ENCODE measurements at places on chromosomes 12 and 14.

DNA sequence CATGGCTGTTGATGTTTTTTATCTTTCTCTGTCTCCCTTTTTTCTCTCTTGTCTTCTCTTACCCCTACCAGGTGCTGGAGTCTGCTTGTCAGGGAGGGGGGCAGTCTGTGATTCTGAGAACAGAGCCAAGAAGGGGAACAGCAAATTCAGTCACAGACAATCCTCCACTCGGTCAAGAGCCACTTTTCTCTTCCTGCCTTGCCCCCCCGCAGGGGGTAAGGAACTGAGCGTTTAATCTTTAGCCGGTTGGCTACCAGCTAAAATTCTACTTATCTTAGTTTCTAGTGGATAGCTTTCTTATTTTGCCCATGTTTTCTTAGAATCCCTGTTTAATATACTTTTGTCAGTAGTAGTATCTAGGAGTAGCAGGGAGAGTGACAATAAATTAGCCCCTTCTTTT, 1.9 kb downstream of the RIMKLB start:
- no peak for DNase-seq

DNA sequence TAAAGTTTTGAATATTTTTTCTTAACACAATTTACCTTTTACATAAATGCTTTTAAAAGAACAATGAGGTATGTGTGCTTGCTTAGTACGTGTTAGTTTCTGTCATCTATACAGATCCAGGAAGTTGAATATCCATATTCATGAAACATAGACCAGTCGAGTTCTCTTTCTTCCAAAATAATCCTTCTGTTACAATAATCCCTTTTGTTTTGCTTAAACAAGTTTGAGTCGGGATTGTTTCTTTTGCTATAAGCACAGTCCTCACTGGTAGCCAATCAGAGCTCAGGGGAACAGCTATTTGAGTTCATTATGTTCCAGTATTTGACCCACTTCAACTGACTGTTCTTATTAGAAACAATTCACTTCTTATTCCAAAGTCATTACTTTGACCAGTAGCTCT, 214.7 kb upstream of the FLRT2 start:
- no peak for DNase-seq

DNA sequence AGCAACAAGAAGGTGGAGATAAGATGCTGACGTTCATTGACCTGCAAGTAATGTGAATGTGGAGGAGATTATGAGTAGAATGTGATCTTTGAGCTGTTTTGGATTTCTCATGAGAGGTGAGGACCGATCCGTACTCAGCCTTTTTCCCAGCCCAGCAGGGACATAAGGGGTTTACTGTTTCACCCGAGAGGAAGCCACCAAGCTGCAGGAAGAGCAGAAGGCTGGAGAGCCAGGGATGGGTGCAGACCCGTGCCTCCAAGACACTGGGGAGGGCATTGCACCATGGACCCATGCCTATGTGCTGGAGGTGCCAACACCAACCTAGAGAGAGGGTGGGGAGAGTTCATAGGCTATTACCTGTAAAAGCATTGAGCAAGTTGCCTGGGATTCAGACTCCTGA, 206.0 kb upstream of the DIO3 start:
- DNase-seq: no peak

DNA sequence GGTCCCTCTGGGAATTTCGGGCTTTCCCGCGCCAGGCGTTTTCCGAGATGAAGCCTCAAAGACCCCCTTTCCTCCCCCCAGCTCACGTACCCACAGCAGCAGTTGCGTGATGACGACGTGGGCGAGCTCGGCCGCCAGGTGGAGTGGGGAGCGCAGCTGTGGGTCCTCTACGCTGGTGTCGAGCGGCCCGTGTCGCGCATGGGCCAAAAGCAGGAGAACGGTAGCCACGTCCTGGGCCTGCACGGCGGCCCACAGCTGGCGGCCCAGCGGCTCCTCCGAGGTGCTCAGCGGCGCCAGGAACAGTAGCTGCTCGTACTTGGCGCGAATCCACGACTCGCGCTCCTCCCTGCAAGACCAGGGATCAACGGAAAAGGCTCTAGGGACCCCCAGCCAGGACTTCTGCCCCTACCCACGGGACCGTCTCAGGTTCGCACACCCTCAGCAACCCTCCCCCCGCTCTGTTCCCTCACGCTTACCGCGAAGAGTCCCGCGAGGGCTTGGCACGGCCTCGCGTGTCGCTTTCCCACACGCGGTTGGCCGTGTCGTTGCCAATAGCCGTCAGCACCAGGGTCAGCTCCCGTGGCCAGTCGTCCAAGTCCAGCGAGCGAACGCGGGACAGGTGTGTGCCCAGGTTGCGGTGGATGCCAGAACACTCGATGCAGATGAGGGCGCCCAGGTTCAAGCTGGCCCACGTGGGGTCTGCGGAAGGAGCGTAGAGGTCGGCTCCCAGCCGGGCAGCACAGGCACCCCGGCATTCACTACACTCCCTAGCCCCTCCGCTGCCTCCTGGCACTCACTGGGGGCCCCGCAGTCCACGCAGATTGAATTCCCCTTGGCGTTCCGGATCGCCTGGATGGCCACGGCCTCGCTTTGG, 11.4 kb downstream of the AGAP2 start:
- no peak for DNase-seq

GRCh38 chr12:23827353-23827752, 122.1 kb downstream of the SOX5 start:
- DNase-seq: no peak

GRCh38 chr14:45819107-45819506, 566.1 kb upstream of the MIS18BP1 start:
- DNase-seq: no peak

- no peak for DNase-seq
Measured at GRCh38 chr12:76666290-76666835, 97.6 kb upstream of the ZDHHC17 start.

DNA sequence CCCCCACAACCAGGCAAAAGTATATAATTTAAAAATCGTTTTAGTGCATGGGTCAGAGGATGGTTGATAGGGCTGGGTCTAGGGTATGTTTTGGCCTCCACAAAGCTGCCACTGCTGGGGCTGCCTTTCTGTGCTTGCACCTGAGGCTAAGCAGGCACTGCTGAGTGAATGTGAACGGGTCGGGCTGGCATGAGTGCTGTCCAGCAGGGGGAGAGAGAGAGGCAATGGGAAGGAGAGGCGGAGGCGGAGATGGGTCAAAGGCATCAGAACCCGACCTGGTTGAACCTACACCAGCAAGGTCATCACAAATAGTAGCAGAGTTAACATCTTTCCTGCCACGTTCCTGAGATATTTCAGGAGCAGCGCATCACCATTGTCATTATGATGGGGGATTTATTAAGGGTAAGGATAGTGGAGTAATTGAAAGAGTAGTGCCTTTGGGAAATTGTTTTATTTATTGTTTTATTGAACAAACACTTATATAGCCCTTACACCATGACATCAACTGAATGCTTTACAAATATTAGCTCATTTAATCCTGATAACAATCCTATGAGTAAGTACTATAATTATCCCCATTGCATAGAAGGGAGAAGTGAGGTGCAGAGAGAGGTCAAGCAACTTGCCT, 5.8 kb upstream of the NRXN3 start:
- DNase-seq: no peak

- DNase-seq: no peak
Measured at GRCh38 chr12:28905220-28905955, 243.7 kb upstream of the FAR2 start.

DNA sequence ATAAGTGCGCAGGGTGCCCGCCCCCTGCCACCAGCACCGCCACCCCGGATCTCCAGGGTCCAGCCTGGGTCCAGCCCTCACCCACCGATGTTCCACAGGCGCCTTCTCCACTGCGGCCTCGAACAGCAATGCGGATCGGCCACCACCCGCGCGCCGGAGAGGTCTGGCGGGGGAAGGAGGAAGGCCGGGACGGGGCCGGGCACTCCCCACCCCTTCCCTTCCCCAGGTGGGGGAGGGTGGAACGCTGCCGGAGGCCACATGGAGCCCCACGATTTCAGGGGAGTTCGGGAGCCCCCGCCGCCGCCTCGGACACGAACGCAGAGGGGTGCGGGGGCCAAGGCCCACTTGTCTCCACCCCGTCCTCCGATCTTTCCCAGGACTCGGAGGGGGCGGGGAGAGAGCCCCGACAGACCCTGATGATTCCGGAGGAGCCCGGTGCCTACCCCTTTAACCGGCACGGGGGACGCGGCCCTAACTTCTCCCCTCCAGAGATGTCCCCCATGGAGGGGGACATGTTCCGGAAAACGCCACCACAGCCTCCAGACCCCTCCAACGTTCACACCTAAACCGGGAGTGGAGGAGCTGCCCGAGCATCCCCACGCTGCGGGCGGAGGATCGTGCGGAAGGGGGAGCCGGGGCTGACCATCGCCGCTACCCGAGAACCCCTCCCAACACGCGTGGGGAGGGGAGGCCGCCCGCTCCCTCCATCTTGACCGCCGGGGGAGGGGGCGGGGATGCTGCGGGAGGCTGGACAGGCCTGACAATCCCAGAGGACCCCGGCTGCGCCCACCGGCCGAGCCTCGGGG, 1.1 kb downstream of the ATXN2 start:
- DNase-seq: no peak

DNA sequence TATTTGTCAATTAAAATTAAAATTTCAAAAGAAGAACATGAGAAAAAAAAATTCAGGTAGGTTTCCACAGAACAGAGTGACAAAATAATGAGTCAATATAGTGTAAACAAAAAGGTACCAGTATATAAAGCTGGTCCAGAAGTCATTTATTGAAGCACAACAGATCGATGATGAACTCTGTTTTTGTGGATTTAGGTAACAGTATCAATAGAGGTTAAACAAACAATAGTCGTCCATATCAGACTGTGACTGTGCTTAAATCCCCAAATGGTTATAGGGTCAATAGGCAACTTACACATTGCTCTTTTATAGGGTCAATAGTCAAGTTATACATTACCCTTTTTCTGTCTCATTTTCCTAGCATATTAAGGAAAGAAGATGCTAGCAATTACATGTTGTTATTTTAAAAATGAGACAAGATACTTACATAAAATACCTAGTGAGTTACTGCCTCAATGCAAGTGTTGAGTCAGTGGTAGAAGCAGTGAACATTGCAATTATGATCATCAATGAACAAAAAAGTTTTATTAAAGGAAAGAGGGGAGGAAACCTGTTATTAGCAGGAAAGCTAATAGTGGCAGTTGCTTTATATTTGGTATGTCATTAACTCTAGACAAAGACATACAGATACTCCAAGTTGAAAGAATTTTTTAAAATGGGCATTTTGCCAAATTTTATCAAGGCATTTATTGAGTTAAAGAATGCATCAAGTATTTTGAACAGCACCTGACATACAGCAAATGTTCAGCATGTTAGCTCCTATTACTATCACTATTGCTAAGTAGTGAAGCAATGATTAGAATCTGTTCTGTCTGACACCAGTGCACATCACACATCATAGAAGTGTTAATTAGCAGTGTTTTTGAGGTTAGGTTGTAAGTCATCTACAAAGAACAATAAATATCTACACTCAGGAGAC, 102.9 kb downstream of the CCER1 start:
- DNase-seq: no peak

- no peak for DNase-seq
Measured at GRCh38 chr12:104960464-104960863, 2.4 kb upstream of the SLC41A2 start.

Measured in SW 1271 (cell line).